ENCODE measurements at places on chromosomes 5 and 9. TPM values are rescaled to one million over a fixed set of nuclear protein-coding genes. Genes with fewer than 3 reads are reported as not detected.

The DOCK8 gene
- total RNA-seq, result 1.9 TPM

The TEK gene
- total RNA-seq, result 2.3 TPM

The N4BP3 gene
- total RNA-seq, result 45.8 TPM

The POU5F2 gene
- total RNA-seq, result 0.41 TPM

The ENHO gene
- not detected for total RNA-seq

The PCDHB16 gene
- total RNA-seq, result 6.8 TPM

The ZNF169 gene
- total RNA-seq, result 3.0 TPM

Measured in SJCRH30 (cell line).